ENCODE measurements at places on chromosomes 7 and 10. TPM values are rescaled to one million over a fixed set of nuclear protein-coding genes. Genes with fewer than 3 reads are reported as not detected.

DNA sequence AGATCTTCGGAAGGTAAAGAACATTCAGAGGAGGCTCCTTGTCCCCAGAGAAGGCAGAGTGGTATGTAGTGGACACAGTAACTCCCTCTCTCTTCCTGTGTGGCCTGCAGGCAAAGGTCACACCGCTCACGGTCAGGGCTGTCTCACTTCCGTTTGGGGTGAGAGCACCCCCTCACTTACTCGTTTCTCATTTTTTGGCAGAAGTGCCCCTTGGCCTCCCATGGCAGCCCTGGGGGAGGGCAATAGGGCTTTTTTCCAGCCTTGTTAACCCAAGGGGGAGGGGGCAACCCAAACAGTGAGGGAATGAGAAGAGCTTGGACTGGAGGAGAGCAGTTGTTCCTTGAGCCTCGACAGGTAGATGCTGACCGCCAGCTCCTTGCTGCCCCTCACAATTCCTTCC lies 31.8 kb upstream of the SRGN start:
- DNase-seq, result no peak

DNA sequence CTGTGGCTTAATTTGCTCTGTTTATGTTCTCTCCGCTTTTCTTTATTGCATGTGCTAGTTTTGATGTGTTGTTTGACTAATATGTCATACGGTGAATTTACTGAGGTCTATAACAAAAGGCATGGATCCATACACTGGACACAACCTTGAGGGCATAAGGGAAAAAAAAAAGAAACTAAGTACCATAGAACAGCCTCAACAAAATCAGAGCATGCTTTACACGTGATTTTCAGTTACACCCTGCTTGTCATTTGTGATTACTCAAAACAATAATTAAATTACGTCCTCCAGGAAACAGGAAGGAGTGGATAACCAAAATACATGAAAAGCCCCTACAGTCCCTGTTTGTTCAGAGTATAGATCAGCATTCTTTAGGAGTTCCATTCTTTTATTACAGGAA lies 150.5 kb downstream of the CRPPA start:
- no peak for DNase-seq

DNA sequence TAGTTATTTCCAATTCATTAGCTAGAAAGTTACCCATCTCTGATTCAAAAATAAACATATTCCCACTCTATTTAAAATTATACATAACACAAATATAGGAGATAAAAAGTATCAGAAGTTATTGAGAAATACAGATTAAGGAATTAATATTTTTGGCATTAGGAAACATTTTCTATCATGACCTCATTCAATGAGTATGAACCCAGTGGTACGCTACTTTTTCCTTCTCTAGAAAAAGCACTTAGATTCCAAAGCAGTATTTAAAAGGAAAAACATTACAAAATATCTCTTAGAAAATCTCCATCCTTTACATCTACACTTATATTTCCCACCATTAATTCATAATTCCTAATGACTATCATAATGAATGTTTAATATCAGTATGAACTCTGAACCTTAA lies 240.6 kb upstream of the GNAI1 start:
- DNase-seq, result peak; percentile 48

Gene LDB3
- 0.28 TPM for total RNA-seq

Gene KCNMA1
- total RNA-seq, result 25.6 TPM

Gene GGCT
- 17.5 TPM for total RNA-seq

Gene CLCN1
- not detected for total RNA-seq

Gene LANCL2
- total RNA-seq, result 20.0 TPM

Gene SPDYE6
- not detected for total RNA-seq
